Bronchial epithelial cell (primary cell): ENCODE measurements at places on chromosomes 12 and 14. TPM values are rescaled to one million over a fixed set of nuclear protein-coding genes. Genes with fewer than 3 reads are reported as not detected.

SDSL gene
- 4.7 and 21.5 TPM in 2 replicates for total RNA-seq

GRCh38 chr14:51367600-51367931 lies 127.5 kb downstream of the TMX1 start:
- peak; percentile 57 for DNase-seq

DNA sequence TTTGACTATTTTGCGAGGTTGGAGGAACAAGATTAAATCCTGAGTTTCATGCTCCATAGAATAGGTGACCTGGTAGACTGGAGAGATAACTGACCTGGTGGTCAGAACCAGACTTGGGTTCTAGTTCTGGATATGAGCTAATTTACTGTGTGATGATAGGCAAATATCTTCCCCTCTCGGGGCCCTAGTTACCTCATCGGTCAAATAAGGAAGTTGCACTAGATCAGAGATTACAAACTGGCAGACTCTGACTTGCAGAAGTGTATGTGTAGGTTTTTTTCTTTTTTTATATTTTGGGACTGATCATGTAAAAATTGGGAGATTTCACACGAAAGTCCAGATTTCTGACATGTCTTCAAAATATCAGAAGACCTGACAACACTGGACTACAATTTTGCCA lies 37.0 kb downstream of the RPH3A start:
- DNase-seq, result no peak

DNA sequence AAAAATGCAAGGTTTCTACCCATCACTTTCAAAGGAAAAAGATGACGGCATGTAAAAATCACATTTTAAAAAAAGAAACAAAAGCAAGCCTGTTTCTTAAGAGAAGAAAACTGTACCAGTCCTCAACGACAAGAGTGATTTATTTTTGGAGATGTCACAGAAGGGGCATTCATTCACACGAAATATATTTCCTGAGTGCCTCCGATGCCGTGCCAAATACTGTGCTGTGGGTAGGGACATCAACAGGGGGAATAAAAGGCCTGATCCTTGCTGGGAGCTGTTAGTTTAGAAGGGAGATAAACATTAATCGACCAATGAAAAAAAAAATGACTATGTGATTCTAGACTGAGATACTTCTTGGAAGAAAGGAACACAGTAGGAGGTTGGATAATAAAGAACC lies 297.5 kb upstream of the SOX5 start:
- no peak for DNase-seq
